Stimulated activated CD4-positive, alpha-beta T cell treated with anti-CD3 and anti-CD28 coated beads, Interleukin-1b, Interleukin-23, amount 100 ng/mL, for 1 hour (primary cell): ENCODE measurements at places on chromosomes 5 and 9.

DNA sequence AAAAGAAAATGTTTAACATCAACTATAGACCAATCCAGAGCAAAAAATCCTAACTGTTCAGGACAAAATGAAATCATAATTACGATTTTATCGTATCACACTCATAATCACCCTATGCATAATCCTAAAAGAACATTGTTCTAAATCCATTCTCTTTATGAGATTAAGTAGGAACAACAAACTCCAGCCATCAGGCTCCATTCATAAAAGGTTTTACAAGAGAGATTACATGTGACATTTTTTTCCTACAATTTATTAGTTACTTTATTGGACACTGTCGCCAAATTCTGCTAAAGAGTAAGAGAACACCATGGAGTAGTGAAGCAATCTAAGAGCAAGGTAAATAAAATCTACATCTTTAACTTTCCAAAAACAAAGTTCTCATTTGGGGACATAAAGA, 198.0 kb downstream of the BNC2 start:
- no peak for DNase-seq

- DNase-seq: no peak
These were observed 141.8 kb downstream of the PAX5 start for GRCh38 chr9:36892279-36892678.

DNA sequence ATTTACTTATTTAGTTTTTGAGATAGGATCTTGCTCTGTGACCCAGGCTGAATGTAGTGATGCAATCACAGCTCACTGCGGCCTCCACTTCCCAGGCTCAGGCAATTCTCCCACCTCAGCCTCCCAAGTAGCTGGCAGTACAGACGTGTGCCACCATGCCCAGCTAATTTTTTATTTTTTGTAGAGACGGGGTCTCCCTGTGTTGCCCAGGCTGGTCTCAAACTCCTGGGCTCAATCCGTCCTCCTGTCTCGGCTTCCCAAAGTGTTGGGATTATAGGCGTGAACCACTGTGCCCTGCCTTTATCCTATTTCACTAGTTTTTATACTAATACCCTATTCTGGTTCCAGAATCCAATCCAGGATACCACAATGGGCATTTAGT, 6.8 kb downstream of the RPS14 start:
- DNase-seq: no peak

- DNase-seq: no peak
These were observed 50.9 kb downstream of the MEGF9 start for GRCh38 chr9:120663380-120663779.

GRCh38 chr5:152066784-152067183, 142.1 kb upstream of the GLRA1 start:
- DNase-seq: no peak

DNA sequence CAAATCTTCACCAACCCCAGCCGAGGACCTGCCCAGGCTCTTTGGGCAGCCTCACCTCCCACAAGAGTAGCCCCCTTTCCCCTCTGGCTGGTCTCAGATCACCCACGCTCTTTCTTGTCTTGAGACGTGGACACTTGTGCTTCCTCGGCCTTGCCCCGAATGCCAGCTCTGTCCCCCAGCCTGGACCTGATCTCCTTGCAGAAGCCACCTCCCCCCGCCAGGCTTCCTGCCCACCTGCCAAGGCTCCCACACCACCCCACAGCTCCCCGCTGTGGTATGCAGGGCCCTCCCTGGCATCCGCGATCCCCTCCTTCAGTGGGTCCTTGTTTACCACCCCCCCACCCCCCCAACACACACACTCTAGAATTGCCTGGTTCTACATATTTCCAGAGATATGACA, 133.7 kb downstream of the ROR2 start:
- no peak for DNase-seq

- no peak for DNase-seq
These were observed 89.8 kb upstream of the COL5A1 start for GRCh38 chr9:134551644-134552348.

DNA sequence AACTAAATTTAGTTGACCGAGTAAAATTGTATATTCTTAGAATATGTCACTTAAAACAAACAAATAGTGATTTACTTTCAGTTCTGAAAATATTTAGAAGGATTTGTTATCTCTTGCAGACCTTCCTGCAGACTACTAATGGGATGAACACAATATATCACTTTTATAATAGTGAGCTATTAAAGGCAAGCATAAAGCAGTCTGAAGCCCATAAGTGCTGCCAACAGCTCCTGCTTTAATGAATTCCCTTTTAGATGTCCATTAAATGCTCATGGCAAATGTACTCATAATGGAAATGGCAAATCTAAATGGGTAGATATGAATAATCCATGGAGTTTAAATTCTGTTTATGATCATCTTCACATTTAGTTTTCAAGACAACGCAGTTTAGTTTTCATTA, 170.2 kb downstream of the RANBP17 start:
- no peak for DNase-seq

- no peak for DNase-seq
These were observed 42.8 kb upstream of the MAST4 start for GRCh38 chr5:66553368-66553912.

- DNase-seq: no peak
These were observed 36.2 kb downstream of the TNFSF8 start for GRCh38 chr9:114894206-114894605.

- DNase-seq: no peak
These were observed 20.0 kb downstream of the MOCS2 start for GRCh38 chr5:53089481-53089991.

DNA sequence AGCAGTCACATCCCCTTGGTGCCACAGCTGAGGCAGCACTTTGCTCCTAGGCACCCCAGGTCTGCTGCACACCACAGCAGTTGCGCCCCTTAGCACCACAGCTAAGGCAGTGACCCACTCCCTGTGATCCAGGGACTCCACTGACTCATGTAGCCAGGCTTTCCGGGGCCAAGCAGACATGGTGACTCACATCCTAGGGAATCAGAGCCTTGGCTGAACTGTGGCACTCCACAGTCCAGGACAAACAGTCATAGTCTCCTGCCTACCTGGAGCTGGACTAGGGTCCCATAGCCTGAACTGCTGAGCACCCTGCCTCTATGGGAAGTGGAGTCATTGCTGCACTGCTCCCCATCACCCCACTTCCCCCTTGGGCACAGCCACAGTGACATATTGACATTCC, 338.7 kb downstream of the NPR3 start:
- no peak for DNase-seq
